ENCODE measurements at places on chromosomes 7 and 10. TPM values are rescaled to one million over a fixed set of nuclear protein-coding genes. Genes with fewer than 3 reads are reported as not detected.

The JCAD gene
- 5.9 TPM for polyA plus RNA-seq

The TMEM213 gene
- 0.25 TPM for polyA plus RNA-seq

The EBLN1 gene
- polyA plus RNA-seq: 0.11 TPM

DNA sequence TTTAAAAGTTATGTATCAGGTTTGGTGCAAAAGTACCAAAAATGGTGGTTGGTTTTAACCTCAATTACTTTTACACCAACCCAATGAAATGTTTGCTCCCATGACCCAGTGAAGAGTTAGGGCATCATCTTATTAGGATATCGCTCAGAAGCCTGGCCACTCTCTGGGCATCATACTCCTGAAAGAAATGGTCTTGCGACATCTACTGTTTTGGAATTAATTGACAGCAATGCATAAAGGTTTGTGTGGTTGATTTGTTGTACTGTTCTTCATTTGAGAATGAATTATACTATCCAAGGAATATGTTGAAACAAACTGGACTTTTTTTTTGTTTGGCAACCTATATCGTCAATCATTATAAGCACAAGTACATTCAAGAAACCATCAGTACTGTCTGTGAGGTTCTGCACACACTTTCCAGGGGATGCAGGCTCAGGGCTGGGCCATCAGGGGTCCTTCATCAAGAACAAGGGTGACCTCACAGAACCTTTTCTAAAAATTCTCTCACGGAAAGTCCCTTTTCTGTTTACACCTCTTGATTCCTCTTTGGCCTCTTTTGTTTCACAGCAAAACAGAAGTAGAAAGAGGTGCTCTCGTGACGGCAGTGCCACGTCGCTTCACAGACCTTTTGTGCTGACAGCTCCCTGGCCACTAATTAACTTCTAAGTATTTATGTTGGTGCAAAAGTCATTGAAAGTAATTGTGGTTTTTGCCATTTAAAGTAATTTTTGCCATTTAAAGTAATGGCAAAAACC, 117.2 kb upstream of the KLF6 start:
- no peak for DNase-seq

DNA sequence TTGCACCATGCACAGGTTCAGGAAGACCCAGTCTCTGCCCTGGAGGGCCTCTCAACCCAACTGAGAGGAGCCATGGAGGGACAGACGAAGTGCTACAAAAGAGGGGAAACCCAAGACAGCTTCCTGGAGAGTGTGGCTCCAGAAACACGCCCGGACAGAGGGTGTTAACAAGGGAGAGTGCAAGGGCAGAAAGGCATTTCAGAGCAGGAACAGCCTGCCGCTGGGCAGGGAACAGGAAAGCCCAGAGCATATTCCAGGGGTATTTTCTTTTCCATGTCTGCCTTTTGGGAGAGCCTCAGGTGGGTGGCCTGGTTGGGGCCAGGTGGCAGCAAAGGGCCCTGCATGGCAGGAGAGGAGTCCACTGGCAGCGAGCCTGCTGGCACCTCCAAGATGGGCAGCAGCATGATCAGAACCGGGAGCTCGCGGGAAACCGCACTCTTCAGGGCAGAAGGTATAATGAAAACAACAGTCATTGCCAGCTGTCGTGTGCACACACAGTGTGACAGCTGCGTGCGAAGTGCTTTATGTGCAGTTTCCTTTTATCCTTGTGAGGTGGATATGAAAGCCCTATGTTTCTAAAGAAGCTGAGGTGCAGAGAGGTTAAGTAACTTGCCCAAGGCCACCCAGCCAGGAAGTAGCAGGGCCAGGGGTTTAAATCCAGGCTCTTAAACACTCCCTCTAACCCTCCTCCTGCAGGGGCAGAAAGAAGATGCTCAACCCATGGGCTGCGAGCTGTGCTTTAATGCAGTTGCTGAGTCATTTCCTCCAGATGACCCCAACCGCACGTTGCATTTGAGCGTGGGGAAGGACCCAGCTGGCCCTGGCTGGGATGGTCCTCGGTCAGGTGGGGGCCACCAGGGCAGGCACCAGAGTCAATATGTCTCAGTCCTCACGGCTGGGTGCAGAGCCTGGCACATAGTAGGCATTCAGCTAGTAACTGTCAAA, 128.6 kb downstream of the OAT start:
- no peak for DNase-seq

DNA sequence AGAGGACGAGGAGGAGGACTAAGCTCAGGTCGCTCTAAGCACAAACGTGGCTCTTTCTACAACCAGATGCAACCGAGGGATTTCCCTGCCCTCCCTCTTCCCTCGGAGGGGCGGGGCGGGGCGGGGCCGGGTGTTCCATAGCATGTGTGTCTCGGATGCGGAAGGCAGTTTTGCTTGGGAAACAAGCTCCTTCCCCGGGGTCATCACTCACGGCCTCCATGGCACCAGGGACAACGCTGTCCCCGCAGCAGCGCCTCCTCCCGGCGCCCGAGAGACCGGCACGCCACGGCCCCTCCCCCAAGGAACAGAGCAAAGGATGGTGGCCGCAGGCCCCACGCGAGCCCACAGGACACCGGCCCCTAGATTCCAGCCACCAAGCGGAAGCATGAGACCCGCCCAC, 110.5 kb downstream of the PAXIP1 start:
- no peak for DNase-seq

GRCh38 chr7:113085781-113086390, 741 bp downstream of the GPR85 start:
- DNase-seq: no peak

- DNase-seq: no peak
These were observed 347.2 kb downstream of the PARD3 start for GRCh38 chr10:34467902-34468301.

DNA sequence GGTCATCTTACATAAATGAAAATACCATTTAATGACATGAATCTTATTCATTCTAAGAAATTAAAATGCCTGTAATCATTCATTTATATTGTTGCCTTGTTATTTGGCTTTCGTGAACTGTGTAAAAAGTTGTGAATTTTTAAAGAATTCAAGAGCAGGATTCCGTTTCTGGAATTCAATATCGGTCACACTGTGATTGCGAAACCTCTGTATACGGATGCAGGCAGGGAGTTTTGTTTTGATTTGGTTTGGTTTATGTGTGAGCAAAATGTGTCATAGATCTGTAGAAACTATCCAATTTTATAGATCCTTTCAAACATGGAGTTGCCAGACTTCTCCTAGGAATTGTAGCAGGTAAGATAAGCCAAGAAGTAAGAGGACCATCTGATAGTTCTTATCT, 441.4 kb downstream of the DPP6 start:
- no peak for DNase-seq

DNA sequence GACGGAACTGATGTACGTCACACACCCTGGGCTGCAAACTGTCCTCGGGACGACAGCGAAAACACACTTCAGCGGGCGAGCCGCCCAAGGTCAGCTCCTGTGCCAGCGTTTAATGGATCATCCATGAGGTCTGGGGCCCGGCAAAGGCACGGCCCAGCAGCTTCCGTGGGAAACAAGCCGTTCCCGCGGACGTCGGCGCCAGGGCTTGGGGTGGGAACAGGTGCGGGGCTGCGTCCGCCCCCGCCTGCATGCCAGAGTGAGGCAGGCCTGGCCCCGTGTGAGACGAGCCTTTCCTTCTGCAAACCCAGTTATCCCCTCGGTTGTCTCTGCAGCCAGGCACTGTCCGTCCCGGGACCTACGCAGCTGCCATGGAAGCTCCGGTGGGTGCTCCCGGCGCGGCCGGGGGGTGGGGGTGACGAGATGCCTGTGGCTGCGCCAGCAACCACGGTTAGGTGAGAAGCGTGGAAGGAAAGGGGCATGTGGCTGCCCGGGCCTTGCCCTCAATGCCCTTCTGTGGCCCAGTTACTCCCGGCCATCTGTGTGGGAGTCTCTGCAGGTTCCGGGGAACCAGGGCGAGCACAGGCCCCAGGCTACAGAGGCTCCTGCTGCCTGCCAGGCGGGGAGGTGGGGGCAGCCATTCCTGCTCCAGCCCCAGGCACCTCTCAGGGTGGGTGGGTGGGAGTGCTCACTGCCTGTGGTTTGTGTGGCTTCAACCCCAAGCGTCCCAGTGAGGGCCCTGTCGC, 42.2 kb upstream of the PDGFA start:
- DNase-seq: no peak

GRCh38 chr10:2541176-2541575, 526.2 kb upstream of the PFKP start:
- DNase-seq: peak; percentile 13

GRCh38 chr10:67779465-67780203, 58.4 kb downstream of the DNAJC12 start:
- peak; percentile 68 for DNase-seq

GRCh38 chr10:12902135-12902572, 99.4 kb downstream of the CCDC3 start:
- peak; percentile 54 for DNase-seq

GRCh38 chr7:24959735-24960485, 20.1 kb downstream of the OSBPL3 start:
- DNase-seq: no peak

GRCh38 chr10:6275022-6275997, 72.6 kb downstream of the PFKFB3 start:
- no peak for DNase-seq

DNA sequence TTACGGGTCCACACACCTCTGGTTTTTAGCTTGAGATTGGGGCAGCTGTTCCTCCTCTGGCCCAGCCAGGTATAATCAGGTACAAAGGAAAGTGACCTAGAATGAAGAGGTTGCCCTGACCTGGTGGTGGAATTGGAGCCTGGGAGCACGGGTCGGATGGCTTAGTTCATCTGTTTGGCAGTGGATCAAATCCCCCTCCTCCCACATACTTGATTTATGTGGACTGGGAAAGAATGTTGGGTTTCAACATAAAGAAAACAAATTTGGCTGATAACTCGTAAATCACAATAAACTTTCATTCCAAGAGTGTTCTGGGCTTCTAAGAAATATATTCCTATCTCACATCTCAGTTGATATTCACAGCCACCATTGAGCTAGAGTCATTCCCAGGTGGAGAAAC, 186.8 kb downstream of the CUX1 start:
- DNase-seq: no peak

- no peak for DNase-seq
These were observed 54.8 kb upstream of the TNKS2 start for GRCh38 chr10:91743465-91743864.

- DNase-seq: peak; percentile 34
These were observed 84.7 kb downstream of the SNX10 start for GRCh38 chr7:26376175-26376917.

All from thymus (tissue), 14 donors.